ENCODE measurements at places on chromosomes 13 and 19.

GRCh38 chr19:34366738-34367623 is 2.0 kb downstream of the GPI start:
- DNase-seq = no peak

- DNase-seq = peak; percentile 90
Measured at GRCh38 chr19:35120492-35120891, 4.9 kb downstream of the FXYD3 start.

- DNase-seq = no peak
Measured at GRCh38 chr19:16942583-16942982, 53.8 kb downstream of the F2RL3 start.

GRCh38 chr13:50626101-50626547 is 217.4 kb downstream of the DLEU7 start:
- DNase-seq = no peak

- DNase-seq = no peak
Measured at GRCh38 chr13:32588736-32589135, 2.5 kb downstream of the PDS5B start.

- no peak for DNase-seq
Measured at GRCh38 chr19:3266792-3267514, 42.5 kb downstream of the CELF5 start.

- no peak for DNase-seq
Measured at GRCh38 chr19:9671655-9672054, 3.2 kb downstream of the ZNF562 start.

DNA sequence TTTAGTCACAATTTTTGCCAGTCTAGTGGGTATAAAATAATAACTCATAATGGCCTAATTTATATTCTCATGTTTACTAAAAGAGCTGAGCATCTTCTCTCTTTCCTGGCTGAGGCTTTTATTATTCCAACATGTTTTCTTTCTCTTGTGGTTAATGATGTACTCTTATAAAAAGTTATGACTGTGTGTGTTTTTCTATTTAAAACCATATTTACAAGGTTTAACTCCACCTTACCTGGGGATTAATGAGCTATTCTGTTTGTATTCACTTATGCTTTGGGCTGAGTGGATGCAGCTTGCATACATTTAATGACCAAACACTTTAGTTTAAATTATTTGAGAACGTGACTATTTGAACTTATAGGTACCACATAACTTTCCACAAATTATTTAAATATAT is 1365.7 kb upstream of the SLC10A2 start:
- no peak for DNase-seq

Data from HFF-Myc (cell line).